Natural killer cell (primary cell): ENCODE measurements at places on chromosomes 13 and 19.

DNA sequence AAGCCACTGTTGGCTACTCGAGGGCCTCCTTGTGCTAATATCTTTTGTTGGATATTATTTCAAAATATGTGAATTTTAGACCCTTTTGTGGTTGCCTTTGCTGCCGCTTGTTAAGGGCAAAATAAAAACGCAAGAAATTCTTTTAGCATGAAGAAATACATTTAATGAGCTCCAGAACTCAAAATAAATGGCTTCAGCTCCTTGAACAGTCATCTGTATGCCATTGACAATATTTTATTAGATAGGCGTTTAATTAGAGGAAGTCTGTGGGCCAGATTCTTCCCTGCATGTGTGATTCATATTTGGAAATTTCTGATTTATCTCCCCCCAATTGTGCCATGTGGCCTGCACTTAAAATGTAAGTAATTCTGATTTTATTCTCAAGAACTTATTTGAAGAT, 177.2 kb downstream of the STK24 start:
- DNase-seq: no peak

DNA sequence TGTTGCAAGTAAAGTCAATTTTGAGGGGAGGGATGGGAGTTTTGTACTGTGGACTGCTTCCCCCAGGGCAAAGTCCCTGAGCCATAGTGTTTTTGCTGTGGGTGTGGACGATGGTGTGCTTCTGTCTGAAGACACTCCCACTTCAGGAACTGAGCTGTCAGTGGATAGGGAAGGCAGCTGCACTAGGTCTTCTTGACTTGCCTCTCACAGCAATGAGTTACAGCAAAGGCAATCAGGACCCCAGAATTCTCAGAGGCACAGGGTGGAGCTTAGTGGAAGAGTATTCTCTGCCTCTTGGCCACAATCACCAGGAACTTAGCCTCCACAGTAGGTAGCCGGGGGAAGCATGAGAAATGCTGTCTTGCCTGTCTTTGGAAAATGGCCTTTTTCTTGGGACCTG, 1416.6 kb upstream of the MIR17HG start:
- DNase-seq: no peak

DNA sequence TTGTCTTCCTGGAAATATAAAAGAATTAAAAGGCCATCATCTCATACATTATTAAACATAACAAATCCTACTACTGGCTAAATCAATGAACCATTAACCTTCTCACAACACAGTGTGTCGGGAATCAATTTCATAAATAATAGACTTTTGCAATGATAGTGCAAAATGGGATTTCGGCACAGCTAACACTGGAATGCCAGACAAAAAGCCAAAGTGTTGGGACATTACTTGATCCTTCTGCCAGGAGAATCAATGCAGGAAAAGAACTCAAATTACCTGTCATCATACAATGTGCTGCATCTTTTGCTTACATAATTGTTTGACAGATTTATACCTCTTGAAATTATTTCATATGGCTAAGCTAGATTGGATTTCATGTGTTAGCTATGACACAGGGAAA, 334.3 kb downstream of the MTUS2 start:
- DNase-seq: no peak

- DNase-seq: no peak
Measured at GRCh38 chr13:113048766-113049165, 56.8 kb upstream of the F7 start.

GRCh38 chr13:89721216-89721615, 1626.3 kb upstream of the MIR17HG start:
- no peak for DNase-seq

DNA sequence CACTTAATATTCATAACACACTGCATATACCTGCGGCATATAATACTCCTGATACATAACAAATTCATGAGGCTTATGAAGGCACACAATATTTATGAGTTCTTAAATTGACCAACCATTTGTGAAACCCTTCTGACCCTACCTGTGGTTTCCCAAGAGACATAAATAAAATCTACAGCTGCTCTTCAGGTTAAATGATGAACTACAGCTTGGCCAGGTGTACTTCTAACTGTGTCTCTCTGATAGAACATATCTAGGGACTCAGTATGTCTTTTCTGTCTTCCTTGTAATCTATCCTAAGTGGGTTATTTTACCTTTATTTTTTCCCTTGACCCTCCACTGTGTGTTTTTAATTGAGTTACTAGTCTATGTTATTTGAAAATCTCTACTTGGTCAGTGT, 189.9 kb upstream of the UFM1 start:
- DNase-seq: no peak

- no peak for DNase-seq
Measured at GRCh38 chr13:30734439-30734838, 904 bp upstream of the ALOX5AP start.

DNA sequence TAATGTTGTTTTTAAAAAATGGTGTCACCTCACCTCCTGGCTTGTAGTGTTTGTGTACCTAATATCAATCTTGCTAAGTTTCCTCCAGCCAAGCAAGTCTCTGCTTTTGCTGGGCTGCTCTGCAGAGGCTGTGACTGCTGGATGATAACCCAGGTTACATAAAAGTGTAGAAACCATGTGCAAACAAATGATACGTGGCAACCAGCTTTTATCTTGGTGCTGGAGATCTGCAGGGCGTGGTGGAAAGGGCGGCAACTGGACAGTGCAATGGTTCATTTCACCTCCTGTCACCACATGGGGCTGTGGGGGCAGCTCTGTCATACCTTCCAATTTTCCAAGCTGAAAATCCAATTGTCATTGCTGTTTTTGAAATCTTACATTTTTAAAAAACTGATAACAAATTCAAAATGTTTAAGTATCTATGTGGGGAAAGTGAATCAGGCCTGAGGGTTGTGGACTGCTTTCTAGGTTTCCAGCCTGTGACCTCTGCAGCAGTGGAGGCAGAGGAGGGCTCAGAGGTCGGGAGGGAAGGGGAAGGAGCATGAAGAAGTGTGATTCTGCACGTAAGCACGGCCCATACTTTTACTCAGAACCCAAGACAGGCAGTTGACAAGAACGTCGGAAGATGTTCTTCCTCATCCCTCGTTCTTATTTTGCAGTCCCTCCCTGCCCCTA, 9.7 kb downstream of the GPR42 start:
- DNase-seq: no peak

DNA sequence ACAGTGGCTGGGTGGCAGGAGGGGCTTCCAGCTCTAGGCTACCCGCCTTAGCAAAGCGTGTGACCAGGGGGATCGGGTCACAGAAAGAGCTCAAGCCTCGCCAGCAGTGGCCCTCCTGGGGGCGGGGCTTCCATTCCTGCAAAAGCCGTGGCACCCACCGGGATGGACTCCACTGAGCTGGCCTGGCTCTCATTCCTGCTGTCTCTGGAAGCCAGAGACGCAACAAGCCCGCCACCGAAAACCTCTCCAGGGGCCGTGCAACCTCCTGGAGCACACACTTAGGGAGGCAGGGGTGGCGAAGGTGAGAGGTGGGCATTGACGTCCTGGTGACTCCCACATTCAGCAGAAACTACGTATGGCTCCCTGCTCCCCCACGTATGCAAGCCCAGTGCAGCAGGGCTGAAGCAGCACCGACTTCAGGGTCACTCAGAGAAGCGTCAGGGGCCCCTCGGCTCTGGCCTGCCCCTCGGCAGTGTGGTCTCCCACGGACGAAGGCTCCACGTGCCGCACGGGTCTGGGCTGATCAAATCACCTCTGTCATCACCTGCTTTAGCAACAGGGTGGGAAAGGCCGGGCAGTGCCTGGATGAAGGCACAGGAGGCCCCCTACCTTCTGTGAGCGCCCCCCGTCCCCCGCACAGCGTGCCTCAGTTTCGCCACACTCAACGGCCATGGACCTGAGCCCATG, 3.1 kb downstream of the C19orf25 start:
- DNase-seq: no peak

DNA sequence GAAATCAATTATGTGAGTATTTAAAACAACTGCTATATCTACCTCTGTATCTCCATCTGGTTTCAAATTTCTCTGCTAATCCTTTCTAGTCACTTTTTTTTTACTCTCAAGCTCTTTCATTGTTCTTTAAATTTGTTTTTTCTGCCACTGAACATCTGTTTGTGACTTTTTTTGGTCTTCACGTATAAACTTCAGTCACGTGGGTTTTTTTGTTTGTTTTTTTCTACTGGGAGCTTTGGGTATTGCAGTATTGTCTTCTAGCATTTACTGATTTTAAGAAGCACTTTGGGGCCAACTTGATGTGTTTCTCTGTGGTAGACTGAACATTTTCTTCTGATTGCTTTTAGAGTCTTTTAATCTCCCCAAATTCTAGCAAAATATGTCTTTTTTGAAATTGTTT, 262.6 kb upstream of the RXFP2 start:
- DNase-seq: no peak

DNA sequence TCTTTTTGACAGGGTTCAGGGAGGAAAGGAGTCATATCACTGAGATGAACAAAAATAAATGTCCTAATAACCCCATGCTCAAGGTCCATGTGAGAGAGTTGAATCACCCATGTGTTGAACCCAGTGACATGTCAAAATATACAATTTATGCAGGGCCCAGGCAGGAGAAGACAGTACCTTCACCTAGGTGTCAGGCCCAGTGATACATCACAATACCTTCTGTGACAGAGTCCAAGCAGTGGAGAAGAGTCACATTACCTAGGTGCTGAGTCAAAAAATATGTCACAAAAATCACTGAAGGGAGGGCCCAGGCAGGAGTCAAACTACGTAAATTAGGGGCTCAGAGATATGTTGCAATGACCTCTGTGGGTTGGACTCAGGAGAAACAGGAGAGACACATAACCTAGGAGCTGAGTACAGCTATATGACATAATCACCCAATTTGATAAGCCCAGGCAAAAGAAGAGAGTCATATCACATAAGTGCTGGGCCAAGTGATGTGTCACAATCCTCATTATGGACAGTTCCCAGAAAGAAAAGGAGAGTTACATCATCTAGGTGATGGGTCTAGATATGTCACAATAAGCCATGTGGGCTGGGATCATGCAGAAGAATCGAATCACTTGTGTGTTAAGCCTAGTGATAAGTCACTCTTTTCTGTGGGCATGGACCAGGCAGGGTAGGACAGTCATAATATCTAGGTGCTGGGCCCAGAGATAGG, 13.8 kb upstream of the ZNF724 start:
- no peak for DNase-seq

DNA sequence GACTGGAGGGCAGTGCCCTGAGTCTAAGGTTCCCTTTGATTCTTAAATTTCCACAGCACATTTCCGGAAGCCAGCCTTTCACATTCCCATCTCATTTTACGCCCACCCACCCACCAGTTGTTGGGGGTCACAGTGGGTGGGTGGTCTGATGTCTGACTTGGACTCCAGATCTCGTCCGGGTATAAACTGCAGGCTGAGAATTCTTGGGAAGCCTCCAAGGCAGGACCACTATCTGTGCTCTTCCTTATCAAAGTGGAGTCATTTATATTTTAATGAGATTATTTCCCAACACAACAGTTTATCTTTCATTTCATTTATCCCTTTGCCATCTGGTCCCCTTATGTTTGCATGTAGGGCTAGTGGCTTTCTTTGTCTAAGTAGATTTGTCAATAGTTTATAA, 3.6 kb upstream of the FAM124A start:
- DNase-seq: no peak

- DNase-seq: no peak
Measured at GRCh38 chr19:38730731-38731589, 13.3 kb downstream of the CAPN12 start.

- DNase-seq: no peak
Measured at GRCh38 chr19:35034588-35035382, 4.5 kb downstream of the SCN1B start.

- DNase-seq: no peak
Measured at GRCh38 chr13:72025836-72026235, 158.8 kb upstream of the DACH1 start.

GRCh38 chr13:22286338-22286737, 615.5 kb downstream of the FGF9 start:
- no peak for DNase-seq

GRCh38 chr13:59690857-59691500, 472.7 kb downstream of the DIAPH3 start:
- no peak for DNase-seq

DNA sequence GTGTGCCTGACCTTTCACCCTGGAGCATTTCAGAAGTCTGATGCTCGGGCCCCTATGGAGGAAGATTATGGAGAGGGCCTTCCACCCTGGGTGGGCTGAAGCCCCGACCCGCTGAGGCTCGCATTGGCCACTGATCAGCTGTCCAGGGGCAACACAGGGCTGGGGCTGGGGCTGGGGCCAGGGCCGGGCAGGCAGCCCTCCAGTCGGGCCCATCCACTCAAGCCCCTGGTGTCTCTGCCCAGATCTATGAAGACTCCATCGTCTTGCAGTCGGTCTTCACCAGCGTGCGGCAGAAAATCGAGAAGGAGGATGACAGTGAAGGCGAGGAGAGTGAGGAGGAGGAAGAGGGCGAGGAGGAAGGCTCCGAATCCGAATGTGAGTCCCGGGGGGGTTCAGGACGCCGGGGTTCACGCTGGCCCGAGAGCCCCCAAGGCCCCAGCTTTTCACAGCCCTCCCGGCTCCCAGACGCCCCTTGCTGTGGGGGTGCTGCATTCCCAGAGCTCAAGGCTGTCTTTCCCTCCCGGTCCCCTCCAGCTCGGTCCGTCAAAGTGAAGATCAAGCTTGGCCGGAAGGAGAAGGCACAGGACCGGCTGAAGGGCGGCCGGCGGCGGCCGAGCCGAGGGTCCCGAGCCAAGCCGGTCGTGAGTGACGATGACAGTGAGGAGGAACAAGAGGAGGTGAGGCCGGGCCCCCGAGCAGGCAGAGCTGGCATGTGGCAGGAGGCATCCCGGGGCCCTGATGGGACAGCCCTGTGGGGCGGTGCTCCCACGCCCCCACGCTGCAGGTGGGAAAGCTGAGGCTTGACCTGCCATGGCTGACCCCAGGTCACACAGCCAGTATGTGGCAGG, 29.5 kb upstream of the LDLR start:
- no peak for DNase-seq

DNA sequence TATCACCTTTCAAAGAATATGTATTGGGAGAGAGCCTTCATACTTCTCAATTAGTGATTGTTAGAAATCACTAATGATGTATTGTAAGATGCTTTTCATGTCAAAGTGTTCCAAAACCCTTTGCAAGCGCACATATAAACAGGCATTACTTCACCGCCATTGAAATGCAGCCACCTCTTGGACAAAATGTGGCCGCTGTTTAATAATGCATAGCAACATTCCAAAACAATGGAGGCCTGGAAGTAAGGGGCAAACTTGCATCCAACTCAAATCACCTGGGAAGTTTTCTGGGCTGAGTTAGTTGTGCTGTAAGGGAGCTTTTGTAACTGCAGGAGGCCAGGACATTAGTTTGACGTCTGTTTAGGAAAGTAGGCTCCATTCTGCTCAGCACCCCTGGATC, 438.1 kb downstream of the FGF9 start:
- no peak for DNase-seq

- no peak for DNase-seq
Measured at GRCh38 chr13:97069050-97069815, 75.0 kb upstream of the OXGR1 start.

DNA sequence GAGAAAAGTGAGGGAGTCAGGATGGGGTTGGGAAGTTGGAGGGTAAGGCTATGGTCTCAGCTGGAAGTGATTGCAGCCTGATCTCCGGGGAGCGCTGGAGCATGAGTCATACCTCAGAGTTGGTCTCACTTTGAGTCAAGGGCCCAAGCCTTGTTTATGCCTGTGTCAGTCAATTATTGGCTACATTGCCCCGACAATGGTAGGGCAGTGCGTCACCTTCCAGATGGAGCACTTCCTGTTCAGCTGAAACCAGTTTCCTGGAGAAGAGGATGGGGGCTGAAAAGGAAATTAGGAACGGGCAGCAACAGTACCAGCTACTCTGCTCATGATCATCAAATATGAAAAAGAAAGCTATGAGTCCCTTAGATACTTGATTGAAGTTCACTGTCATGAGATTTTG, 60.4 kb downstream of the ADGRE1 start:
- no peak for DNase-seq
